Left lobe of liver (tissue), 2 donors: ENCODE measurements at places on chromosomes 1 and 21.

DNA sequence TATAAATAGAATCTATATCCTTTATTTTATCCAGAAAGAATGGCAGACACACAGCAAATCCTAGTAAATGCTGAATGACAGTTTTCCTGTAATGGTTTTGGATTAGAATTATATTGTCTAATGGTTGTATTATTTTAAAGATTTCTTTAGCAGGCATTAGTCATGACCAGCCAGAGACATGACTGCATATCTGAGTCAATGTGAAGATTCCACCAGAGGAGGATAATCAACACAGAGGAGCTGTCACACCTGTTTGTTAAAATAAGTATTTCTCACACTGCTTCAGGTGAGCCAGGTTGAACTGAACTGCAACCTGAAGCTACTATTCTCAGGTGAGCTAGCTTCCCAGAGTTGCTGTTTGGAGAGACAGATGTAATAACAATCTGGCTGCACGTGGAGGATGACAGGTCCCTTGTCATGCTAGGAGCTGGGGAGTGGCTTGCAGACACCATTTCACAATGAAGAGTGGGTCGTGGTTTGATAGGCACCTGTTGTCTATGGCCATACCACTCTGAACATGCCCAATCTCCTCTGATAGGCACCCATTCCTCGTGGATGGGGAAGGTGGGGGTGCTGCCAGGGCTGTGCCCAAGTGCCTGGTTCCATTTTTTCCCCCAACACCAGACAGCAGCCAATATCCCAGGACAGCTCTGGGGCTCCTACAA lies 94.3 kb downstream of the KCNJ6 start:
- DNase-seq: no peak

DNA sequence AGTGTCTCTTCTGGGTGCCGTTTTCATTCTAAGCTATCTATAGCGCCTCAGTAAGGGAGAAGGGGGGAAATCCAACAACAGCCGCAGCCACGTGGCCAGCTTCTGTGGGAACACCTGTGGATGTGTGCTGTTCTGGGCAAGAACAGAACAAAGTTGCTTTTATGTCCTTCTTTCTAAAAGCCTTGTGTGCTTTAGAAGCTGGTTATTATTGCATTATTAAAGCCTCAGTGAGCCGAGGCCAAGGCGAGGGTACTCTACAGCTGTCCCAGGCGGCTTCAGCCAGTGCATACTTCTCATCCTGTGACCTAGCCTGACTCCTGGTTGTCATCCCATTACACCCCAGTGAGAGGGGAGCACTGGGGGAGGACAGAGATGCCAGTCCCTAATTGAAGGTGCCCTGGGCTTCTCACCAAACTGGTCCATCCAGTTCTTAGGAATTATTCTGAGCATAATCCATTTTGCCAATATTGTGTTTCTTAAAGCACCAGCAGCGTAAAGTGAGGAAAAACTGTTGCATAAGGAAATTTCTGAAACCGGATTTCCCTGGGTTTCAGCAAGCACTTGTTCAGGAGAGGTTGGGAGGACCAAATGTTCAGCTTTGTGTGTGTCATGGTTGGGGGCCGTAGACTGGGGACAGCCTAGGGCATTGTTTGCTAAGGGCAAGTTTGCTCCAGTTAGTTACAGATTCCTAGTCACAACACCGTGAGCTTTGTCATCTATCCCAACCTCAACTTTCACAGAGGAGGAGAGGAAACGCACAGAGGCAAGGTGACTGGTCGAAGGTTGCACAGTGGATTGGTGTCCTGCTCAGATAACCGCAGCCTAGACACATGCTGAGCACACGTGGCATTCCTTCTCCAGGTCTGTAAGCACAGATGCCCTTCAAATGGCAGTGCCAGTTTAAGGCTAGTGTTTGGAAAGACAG lies 61.0 kb upstream of the ATP1A1 start:
- no peak for DNase-seq

DNA sequence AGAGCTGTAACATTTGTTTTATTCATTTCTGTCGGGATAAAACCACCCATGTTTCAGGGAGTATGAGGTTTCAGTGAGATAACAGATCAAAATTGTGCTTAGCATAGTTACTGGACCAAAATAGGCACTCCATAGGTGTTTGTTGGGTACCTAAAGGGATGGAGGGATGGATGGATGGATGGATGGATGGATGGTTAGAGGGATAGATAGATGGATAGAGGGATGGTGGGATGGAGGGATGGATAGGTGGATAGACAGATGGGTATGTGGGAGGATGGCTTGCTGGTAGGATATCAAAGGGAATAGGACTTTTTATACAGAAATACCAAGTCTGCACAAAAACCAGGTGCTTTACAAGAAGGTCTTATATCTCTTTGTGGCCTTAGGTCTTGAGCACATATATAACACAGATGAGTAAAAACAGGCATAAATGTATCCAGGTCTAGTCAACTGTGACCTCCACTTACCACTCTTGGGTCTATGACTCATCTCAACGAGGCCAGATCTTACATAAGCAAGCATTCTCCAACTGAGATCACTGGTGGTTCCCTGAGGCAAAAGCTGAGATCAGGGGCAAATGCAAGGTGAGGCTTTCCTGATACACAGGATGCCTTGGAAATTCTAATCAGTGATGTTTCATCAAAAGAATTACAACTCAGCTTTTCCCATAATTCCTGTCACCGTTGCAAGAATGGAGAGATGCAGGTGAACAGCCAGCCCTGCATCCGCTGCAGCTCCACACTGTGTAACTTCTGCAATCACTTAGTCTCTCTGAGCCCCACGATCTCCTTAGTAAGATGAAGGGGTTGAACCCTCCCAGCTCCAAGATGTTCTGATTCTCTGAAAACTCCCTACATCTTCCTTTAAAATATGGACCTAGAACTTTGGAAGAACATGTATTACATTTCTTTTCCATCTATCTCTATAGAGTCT lies 32.0 kb downstream of the PTAFR start:
- no peak for DNase-seq

DNA sequence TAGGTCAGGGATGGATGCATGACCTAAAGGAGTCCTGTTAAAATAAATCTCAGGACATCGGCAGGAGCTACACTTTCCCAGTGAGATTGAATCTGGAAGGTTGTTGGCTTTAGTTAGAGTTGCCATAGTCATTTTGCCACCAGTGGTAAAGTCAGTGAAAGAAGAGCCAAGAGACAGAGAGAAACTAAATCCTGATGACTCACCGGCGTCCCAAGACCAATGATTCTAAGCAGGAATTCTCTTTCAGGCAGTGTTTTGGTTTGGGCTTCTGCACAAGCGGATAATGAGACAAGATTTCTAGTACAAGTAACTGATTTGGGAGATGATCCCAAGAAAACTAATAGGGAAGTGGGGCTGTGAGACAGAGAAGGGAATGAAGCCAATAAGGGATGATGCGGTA lies 88.8 kb upstream of the ETS2 start:
- DNase-seq: no peak

GRCh38 chr1:232084584-232085223 lies 458.1 kb downstream of the DISC1 start:
- DNase-seq: no peak

GRCh38 chr1:204560590-204561150 lies 44.5 kb downstream of the MDM4 start:
- no peak for DNase-seq

- DNase-seq: no peak
Measured at GRCh38 chr1:106944721-106945120, 111.8 kb upstream of the PRMT6 start.

DNA sequence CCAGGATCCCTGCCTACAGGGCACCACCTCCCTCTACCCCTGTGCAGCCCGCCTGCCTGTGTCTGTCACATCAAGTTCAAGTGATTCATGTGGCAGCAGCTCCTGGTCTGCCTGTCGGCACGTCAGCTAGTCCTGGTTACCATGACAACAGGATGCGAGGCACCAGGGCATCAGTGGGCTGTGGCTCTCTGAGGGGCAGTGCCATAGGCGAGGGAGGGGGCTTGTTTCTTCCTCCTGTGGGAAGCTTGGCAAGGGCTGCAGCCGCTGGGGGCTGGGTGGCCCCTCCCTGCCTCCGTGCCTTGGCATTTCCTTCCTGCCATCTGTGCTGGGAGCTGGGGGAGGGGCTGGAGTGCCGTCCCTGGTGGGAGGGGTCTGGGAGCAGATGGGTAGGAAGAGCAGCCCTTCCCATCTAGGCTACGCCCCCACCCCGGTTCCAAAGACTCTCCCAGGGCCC lies 43.1 kb downstream of the FOXO6 start:
- no peak for DNase-seq

- no peak for DNase-seq
Measured at GRCh38 chr21:38057626-38058025, 141.4 kb upstream of the KCNJ6 start.

- DNase-seq: peak; percentile 62
Measured at GRCh38 chr1:150973836-150974579, 627 bp downstream of the CERS2 start.

DNA sequence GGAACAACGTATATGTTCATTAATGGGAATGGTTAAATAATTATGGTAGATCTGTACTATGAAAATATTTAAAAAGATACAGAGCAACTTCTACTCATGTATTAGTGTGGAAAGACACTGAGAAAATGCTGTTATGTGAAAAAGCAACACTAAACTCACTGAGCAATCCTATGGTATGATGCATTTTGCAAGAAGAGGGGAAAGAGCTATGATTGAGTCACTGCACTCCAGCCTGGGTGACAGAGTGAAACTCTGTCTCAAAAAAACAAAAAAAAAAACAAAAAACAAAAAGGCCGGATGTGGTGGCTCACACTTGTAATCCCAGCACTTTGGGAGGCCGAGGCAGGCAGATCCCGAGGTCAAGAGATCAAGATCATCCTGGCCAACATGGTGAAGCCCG lies 44.4 kb downstream of the ATP5PO start:
- no peak for DNase-seq

DNA sequence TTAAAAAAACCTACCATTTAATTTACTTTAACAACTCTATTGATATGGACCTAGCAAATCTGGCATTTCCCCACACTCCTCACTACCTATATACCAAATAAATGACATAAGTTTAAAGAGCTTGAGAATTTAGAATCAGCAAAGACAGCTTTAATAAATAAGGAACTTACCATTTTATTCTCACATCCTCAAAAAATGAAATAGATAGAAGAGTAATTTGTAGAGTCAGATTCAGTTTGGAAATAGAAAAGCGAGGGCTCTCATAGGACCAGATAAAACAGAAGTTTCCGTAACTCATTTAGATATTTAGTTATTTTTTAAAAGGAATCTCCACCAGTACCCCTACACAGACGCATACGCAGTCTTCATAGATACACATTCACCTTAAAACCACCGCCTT lies 117.9 kb downstream of the RGS2 start:
- no peak for DNase-seq

DNA sequence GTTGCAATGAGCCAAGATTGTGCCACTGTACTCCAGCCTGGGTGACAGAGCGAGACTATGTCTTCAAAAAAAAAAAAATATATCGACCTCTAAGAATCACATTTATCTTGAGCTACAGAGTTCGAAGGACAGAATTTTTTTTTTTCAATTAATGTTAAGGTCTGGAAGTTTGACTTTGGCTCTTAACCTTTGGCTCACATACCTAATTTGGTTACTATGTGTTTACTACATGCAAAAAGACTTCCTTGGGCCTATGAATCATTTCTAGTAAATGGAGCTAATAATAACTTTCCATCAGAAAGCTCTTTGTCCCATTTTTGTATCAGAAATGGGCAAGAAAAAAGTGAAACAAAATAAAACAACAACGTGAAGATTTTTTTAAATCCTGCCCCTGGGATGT lies 351.2 kb downstream of the SMYD3 start:
- no peak for DNase-seq

GRCh38 chr1:230977761-230978490 lies 735 bp downstream of the TTC13 start:
- DNase-seq: peak; percentile 54

DNA sequence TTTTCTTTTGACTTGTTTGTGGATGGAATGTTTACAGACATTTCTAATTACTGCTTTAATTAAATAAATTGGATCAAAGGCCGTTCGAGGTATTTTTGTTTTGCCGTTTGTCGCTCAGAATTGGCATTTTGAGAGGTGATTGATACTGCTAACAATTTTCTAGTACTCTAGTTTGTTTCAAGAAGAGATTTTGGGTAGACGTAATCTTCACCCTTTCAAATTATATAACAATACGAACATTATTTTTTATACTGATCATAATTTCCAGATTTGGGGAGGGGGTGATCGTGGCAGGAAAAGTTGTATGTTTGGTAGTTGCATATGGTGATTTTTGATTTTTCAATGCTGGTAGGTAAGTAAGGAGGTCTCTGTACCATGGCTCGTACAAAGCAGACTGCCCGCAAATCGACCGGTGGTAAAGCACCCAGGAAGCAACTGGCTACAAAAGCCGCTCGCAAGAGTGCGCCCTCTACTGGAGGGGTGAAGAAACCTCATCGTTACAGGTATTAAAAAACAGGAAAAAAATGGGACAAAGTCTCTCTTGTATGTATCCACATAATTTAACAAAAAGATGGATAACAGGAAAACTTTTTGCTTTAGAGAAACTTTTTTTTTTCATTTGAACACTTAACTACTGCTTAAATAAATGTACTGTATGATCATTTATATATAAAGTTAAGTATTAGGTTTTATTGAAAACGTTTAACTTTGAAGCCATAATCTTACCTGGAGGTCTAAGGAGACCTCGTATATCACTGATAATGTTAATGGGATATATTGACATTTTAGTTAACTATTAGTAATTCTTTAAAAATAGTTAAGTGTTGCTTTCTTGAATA lies 1.7 kb downstream of the H3-3A start:
- DNase-seq: no peak

GRCh38 chr1:84756001-84756400 lies 65.7 kb upstream of the SSX2IP start:
- no peak for DNase-seq

DNA sequence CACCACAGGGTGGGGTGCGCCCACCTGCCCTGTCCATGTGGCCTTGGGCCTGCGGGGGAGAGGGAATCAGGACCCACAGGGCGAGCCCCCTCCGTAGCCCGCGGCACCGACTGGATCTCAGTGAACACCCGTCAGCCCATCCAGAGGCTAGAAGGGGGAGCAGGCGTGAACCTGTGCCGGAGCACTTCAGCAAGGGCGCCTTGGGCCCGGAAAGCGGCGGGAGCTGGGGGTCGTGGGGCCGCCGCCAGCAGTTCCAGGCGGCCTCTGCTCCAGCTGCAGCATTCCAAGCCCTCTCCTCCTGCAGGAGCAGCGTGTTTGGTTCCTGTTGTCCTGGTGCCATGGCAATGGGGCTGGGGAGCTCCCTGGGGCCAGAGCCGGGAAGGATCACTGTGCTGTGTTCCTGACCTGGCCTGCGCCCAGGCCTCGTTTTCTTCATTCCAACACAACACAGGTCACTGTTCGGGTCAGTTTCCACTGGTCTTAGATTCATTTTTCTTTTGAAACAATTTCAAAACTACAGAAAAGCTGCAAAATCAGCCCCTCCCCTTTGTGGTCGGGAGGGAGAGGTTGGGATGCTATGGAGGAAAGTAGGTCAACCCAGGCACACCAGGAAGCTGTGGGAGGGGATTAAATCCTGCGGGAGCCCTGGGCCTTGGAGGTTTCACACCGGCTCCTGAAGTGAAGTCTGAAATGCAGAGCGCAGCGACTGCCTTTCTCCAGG lies 18.8 kb downstream of the SLX9 start:
- DNase-seq: peak; percentile 80

DNA sequence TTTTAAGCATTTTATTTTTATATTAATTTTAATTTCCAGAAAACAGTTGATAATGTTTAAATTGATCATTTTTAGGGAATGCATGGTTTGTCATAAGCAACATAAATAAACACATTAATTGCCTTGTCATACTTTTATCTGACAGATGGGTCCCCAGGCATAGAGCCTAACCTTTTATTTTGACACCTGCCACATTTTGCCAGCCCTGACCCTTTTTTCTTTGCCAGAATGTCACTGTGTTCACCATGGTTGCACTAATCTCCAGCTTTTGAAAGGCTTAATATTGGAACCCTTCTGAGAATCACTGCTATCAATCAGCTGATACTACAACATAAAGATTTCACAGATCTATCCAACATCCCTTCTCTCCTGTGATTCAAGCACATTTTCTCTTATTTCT lies 56.0 kb upstream of the DPYD start:
- DNase-seq: no peak
